Stimulated activated CD4-positive, alpha-beta T cell treated with anti-CD3 and anti-CD28 coated beads, Interleukin-12 subunit alpha, Interleukin-12 subunit beta, amount 100 ng/mL, for 24 hours (primary cell): ENCODE measurements at places on chromosomes 1 and 21.

DNA sequence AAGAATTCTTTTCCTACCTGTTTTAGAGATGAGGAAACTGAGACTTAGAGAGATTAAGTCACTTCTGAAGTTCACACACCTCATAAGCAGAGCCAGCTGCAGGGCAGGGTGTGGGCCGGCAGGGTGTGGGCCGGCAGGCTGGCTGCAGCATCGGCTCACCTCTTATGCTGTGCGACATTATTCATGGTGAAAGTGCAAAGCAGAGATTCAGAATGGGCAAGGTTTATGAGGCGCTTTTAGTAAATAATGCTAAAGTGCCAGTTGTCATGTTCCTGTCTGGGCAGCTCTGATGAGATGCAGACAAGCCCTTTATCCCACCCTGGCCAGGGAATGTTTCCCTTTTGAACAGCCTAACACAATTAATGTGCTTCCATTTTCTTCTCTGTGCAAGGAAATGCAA is 14.6 kb downstream of the MAB21L3 start:
- DNase-seq = no peak

DNA sequence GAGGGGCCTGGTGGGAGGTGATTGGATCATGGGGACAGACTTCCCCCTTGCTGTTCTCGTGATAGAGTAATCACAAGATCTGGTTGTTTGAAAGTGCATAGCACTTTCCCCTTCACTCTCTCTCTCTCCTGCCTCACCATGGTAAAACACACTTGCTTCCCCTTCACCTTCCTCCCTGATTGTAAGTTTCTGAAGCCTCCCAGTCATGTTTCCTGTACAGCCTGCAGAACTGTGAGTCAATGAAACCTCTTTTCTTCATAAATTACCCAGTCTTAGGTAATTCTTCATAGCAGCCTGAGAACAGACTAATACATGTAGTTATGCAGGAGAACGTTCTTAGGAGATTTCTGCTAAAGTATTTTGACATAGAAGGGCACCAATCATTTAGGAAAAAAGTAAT is 59.9 kb upstream of the FBXO28 start:
- DNase-seq = no peak

DNA sequence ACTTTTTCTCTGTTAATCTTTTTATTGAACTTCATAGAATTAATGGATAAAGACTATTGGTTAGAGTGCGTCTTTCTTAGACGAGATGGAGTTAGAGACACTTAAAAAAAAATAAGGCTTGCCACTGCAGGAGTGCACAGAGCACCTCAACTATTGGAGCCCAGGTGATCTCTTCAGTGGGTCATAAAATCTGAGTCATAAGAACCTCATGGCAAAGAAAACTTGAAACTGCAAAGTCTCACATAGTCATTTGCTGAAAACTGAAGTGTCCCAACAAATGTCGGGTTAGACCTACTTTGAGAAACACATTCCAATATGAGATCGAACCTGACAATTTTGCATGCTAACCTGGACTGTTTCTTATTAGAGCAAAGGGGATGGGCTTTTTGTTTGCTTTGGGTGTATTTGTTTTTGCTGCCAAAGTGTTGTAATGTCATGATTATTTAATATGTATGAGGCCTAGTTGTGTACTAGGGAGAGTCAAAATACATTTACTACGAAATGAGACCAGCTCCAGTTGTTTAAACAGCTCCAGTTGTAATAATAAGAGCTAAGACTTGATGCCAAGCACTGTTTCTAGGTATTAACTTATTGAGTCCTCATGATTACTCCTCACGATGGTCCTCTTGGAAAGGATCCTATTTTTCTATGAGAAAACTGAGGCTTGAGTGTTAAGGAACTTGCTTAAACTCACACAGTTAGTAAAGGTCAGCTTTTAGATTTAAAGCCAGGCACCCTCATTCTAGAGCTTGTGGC is 65.1 kb downstream of the DDR2 start:
- no peak for DNase-seq

- no peak for DNase-seq
These were observed 65.0 kb downstream of the PRSS38 start for GRCh38 chr1:227880342-227880924.

DNA sequence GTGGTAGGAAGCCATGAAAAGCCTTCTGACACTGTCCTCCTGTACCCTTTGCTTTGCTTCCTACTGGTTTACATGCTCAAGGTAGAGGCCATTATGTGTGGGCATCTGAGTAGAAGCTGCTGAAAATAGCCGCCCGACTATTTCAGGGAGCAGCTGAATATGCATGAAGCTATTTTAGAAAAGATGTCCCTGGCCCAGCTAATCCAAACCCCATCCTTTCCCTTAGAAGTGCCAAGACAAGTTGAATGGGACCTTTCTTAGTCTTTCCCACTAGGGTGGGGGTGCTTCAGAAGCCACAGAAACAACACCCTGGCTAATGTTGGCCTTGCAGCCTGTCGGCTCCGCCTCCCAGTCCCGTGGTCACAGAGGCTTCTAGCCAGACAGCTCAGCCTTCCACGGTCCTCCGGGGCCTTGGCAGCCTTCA is 205.1 kb upstream of the EDN2 start:
- DNase-seq = no peak

- peak; percentile 56 for DNase-seq
These were observed 54.1 kb upstream of the SAMD11 start for GRCh38 chr1:869499-870244.

DNA sequence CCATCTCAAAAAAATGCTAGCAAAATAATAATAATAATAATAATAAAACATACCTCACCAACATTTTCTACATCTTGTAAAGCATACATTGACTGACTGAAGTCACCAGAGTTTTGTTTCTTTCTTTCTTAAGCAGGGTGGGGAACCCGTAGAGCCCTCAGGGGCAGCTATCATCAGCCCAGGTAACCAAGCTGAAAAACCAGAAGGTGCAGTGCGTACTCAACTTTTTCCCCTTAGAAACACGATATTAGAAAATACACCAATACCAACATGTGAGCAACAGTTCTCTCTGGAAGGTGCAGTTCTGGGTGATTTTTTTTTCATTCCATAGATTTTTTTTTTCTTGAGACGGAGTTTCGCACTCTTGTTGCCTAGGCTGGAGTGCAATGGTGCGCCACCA is 54.3 kb upstream of the LGALS8 start:
- DNase-seq = no peak

DNA sequence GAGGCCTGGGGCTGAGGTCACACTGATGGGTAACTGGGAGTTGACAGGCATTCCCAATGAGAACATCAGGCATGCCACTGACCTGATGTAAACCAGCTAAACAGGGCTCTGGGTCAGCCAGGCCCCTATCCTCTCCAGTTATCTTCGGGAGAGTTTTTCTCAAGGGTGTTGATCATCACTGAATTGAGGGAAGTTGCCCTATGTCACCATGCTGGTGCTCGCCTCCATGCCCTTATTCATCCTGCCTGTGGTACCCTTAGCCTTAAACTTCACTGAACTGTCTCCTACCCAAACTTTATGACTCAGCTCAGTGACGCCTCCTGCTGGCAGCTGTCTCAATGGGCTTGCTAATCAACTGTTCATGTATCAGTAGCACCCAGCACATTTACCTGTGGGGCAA is 80.7 kb upstream of the TNR start:
- peak; percentile 11 for DNase-seq

DNA sequence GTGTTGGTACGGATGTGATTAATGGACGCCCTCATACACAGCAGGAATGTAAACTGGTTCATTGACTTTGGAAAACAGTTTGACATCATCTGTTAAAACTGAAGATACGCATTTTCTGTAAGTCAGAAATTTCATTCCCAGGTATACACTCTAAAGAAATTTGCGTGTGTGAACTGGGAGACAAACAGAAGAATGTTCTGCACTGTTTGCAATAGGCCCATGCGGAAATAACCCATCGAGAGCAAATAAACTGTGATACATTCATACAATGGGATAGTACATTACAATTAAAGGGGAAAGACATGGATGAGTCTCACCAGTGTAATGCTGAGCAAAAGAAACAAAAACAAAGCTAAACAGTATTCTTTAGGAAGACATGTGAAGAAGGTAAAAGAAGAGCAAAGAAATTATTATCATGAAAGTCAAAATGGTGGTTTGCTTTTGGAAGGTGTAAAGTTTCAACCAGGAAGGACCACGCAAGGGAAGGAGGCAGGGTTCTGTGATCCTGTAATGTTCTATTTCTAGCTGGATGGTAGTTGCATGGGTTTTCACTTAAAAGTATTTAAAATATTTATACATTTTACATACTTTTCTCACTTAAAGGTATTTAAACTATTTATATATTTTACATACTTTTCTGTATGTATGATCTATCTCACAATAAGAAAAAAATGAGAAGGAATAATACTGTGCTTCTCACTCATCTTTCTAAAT is 30.3 kb downstream of the INTS7 start:
- no peak for DNase-seq

GRCh38 chr1:183908079-183908478 is 103.2 kb downstream of the RGL1 start:
- no peak for DNase-seq

DNA sequence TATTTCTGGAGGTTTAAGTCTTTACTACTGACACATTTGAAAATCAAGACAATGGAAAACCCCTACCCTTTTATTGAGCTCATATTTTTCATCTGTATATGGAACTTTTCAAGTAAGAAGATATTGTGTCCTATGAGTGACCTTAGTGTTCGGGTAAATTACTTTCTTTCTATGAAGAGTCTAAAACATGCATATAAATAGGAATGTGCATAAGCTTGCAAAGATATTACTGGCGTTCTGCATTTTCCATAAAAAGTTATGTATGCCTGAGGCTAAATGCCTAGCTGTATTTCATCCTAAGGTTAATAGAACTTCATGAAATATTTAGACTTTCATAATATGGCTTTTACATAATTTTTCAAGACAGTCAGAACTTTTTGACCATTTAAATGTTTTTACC is 495.8 kb upstream of the ADAMTS5 start:
- no peak for DNase-seq

DNA sequence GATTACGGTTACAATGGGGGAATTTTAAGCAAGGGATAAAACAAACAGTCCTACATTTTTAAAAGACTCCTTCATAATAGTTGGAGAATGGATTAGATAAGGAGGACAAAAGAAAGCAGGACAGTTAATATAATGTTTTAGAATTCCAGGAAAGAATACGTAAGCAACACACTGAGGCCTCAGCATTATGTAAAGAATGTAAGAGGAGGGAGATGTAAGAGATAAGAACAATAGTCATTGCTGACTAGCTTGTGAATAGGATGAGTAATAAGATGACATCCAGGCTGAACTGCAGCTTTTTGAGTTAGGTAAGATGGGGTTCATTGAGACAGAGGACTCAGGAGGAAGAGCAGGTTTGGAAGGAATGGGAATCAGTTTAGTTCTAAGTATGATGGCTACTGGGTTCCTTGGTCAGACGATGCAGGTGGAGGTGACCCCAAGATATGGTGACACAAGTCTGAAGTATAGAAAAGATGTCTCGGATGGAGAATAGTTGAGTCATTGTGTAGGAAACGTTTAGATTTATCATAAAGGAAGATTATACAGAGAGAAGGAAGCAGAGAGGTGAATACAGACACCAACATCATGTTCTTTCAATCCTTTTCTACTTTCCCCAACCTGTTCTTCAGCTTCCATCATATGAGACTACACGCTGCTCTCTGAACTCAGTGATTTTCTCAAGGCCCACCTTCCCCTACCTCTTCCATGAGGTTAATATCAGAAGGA is 372.8 kb downstream of the PTBP2 start:
- DNase-seq = no peak

GRCh38 chr1:85628791-85629531 is 48.4 kb downstream of the CCN1 start:
- DNase-seq = no peak

DNA sequence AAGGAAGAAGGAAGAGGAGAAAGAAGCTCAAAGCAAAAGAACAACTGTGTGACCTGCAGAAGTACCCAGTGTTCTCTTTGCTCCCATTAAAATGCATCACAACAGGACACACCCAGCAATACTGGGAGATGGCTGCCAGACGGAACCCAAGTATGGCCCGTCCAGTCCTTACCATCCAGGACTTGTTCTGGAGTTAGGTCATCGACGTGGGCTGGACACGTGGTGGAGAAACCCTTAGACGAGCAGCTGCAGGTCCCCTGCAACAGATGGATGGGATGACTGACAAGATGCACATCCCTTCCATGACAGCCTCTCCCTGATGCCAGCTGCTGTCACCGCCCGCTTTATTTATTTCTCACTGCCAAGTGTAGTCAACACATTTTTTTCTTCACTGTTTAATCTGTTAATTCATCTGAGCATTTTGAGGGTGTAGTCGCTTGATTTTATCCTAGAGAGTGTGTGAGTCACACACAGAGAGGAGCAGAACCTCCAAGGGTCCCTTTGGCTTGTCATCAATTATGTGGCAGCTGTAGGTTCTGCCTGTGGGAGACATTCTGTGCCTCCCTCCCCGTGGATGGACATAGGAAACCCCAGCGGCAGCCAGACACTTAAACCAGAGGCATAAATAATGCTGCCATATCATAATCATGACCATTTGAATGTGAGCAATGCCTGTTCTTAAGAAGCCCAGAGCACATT is 80.9 kb downstream of the ABCA4 start:
- DNase-seq = no peak

- DNase-seq = no peak
These were observed 143.5 kb downstream of the AKT3 start for GRCh38 chr1:243706563-243706962.

DNA sequence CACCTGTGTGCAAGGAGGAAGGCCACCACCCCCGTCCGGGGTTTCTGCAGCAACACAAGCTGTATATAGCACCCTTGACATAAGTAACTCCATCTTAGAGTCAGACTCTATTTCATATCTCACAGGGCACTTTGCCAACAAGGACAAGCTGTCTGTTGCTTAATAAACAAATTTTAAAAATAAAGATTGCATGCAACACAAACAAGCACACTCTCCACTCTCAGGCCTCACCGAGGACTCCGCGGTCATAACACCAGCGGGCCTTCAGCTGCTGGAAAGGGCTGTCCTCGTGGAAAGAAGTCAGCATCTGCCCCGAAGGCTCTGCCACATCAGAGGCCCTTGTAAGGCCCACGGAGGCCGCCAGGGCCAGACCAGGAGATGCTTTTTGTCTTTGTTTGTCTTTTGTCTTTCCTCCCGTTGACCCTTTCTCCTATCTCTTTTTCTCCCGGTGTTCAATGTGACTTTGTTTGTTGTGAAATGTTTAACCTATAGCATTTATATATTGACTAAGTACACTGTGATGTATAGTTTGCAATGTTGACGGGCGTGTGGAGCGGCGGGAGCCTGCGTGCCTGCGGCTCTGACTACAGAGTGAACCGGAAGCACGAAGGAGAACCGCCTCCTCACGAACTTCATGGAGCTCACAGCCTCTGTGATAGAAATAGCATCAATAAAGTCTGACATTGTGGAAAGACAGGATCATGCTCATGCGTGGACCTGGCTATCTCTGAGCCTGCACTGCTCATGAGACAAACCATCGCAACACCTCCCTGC is 24.1 kb downstream of the MEGF6 start:
- no peak for DNase-seq
